Stimulated activated CD4-positive, alpha-beta T cell treated with anti-CD3 and anti-CD28 coated beads, TNF-alpha, amount 100 ng/mL, for 48 hours (primary cell): ENCODE measurements at places on chromosomes 2 and 18.

- no peak for DNase-seq
Observed at GRCh38 chr2:175854665-175855064, 147.4 kb downstream of the LNPK start.

DNA sequence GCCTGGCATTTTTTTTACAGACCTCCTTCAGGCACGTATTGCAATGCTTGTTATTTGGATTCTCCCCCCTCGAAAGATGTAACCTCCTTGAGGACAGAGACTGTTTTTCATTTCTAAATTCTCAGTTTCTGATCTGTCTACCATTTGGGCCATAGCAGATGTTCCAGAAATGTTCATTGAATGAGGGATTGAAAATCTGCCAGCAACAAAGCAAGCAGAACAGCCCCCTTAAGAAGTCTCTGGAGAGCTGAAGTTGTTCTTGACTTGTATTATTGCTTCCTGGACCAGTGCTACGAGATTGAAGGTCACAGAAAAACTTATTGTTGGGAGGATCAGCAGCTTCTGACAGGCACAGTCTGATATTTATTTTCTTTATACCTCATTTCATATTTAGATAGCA is 355.5 kb downstream of the EPHA4 start:
- DNase-seq = no peak

DNA sequence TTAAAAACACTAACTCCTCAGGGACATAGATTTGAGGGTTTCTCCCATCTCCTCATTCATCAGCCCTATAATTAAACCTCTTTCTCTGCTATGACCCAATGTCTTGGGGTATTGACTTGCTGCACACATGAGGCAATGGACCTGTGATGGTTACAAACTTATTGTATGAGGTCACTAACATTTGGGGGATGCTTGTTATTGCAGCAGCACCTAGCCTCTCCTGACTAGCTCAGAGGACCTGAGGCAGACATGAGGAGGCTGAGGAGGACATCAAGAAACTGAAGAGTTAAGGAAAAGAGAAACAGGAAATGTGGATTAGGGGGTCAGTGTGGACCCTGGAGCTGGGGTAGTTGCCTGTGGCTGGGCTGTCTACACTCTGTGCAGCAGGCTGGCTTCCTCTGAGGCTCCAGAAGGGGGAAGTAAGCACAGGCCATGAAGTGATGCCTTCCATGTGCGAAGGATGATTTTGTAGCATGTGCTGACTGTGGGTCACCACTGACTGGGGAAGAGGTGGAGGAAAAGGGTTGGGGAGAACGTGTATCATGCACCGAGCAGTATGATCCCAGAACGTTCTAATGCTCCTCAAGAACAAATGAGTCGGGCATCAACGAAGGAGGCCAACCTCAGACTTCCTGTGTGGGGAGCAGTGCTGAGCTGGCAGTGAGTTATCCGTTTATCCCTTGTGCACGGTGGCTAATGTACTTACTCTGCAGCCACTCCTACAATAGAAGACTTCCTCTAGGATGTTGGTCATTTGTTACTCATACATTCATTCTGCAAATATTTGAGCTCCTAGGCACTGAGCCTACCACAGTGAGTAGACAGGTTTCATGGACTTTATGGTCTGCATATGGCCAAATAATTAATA is 42.1 kb upstream of the RFX8 start:
- DNase-seq = no peak

DNA sequence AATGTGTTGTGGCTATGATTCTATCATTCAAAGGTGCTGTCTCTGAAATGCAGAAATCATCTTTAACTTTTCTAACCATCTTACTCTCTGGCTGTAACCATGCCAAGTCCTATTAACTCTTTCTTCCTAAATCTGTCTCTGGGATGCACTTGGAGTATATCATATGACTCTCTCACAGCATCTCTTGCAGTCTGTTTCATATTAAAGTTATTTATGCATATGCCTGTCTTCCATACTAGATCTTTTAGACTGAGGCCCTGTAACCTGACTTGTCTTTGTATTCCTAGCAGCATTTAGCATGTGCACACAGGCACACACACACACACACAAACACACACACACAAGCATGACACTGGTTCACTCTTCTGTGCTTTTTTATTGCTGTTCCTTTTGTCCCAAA is 320.6 kb downstream of the ETAA1 start:
- DNase-seq = no peak

DNA sequence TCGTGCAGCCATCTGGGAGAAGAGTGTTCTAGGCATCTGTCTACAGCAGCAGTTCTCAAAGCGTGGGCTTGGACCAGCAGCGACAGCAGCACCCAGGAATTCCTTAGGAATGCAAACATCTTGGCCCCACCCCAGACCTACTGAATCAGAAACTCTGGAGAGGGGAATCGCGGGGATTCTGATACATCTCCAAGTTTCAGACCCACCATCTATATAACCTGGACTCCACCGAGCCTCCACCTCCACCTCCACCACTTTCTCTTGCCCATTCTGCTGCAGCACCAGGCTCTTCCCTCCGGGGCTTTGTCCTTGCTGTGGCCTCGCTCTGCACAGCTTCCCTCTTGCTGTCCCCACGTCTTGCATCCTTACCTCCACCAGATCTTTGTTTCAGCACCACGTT is 256.4 kb downstream of the BCL2 start:
- no peak for DNase-seq

DNA sequence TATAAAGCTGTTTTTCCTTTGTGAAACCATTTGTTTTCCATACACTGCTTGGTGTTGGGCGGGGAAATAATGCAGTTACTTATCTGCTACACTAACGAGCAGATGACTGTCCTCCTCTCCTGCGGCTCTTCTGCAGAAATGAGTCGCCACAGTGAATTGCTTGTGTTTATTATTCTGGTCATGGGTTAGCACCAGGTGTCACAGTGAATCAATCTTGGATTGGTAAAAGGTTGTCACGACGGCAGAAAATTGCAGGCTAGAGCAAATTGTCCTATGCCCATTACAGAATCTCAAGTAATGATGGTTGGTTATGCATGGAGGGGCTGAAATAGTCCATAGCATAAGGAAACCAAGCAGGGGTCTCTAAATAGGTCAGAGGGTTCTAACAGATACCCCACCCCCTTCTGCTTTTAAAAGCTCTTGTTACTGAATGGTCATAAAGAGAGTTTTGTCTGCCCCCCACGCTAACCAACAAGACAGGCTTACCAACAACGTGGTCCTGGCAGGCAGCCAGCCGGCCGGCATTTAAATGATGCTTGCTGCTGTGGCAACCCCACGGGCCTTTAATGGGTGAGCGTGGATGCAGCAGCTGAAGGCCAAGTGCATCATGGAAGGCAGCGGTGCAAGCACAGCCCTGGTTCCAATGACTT is 29.5 kb downstream of the RAB31 start:
- no peak for DNase-seq

- no peak for DNase-seq
Observed at GRCh38 chr2:242027676-242028450, 158.3 kb downstream of the RTP5 start.

- no peak for DNase-seq
Observed at GRCh38 chr18:78908462-78909260, 71.0 kb upstream of the SALL3 start.

GRCh38 chr18:48942086-48942485 is 8.7 kb downstream of the SMAD7 start:
- no peak for DNase-seq
